ENCODE measurements at places on chromosomes 5 and 9.

GRCh38 chr9:6959270-6960000, 201.7 kb downstream of the KDM4C start:
- DNase-seq: no peak

- no peak for DNase-seq
Measured at GRCh38 chr9:86303316-86303975, 21.1 kb upstream of the ISCA1 start.

DNA sequence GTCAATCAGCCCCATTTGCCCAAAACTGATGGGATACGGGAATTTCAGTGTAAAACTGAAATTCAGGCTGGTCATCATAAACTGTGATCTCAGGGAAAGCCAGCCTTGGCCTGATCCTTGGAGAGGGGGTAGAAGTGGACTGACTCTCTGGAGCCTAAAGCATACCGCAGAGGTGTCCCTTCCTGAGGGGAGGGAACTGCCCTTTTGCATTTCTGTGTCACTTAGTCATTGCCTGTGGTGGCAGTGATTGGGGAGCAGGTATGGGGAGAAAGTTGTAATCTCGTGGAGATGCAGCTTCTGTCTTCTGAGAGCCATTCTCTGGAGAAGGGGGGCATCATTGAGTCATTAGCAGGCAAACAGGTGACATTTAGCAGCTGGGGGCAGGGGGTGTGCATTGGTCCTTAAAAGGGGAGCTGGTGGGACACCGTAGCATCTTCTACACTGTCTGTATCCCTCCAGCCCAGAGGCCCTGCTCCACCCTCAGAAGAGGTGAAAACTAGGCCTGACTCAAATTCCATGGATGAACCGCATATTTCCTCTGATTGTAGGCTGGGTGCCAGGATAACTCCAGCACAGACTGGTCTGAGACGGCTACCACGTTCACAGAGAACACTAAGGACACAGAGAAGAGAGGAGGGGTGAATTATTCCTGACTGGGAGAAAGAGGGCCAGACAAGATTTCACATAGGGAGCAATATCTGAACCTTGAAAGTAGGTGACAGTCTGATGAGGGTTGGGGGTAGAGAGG, 143.3 kb downstream of the SEC61B start:
- DNase-seq: no peak

- DNase-seq: no peak
Measured at GRCh38 chr9:3507395-3508077, 18.3 kb downstream of the RFX3 start.

GRCh38 chr9:119792242-119792641, 423.0 kb upstream of the BRINP1 start:
- DNase-seq: no peak

- no peak for DNase-seq
Measured at GRCh38 chr5:4159681-4160080, 564.0 kb downstream of the IRX1 start.

GRCh38 chr9:11792870-11793269, 900.3 kb upstream of the TYRP1 start:
- no peak for DNase-seq

GRCh38 chr5:141343953-141344463, 379 bp downstream of the PCDHGA3 start:
- no peak for DNase-seq
